ENCODE measurements at places on chromosomes 7 and 10.

DNA sequence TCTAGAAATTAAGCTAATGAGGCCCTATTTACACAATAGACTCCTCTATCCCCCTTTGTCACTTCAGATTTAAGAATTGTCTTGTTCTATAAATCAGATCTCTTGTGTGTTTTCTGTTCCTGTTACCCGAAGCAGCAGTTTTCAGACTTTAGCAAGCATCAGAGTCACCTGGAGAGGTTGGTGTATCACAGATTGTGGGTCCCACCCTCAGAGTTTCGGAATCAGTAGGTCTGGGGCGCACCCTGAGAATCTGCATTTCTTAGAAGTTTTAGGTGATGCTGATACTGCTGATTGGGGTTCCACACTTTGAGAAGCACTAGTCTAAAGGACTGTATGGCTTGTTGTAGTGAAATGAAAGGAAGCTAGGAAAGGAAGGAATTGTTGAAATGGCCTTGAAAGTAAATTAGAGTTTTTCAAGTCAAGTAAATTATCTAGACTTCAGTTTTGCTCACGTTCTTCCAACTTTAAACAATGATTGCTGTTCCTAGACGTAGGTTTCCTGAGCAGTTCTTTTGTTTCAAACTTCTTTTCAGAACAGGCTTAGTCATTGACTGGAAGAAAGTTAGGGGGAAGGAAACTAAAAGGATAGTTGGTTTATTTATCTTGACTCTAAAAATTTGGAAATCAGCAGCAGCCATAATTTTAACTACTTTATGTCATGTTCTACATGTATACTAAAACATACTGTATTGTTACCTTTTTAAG is 15.7 kb downstream of the BPGM start:
- no peak for DNase-seq

DNA sequence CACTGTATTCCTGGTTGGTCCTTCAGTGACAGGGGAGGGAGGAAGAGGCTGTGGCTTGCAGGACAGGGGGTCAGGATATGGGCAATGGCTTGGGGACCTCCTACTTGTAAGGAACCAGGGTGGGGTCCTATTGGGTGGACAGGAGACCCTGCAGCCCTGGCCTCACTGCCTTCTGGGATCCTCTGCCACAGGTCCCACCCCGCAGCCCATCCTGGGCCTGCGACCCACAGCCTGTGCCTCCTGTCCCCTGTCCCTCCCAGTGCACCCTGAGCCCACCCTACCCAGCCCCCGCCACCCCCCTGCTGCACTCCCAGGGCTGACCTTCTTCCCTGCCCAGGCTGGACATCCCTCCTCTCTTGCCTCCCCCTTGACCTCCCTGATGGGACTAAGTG is 58.7 kb upstream of the MYL10 start:
- DNase-seq: no peak

GRCh38 chr7:3141326-3141725 is 97.7 kb upstream of the CARD11 start:
- no peak for DNase-seq

- DNase-seq: no peak
Measured at GRCh38 chr7:114700247-114700928, 221.5 kb upstream of the MDFIC start.

- no peak for DNase-seq
Measured at GRCh38 chr7:15686957-15687545, 568 bp upstream of the MEOX2 start.

DNA sequence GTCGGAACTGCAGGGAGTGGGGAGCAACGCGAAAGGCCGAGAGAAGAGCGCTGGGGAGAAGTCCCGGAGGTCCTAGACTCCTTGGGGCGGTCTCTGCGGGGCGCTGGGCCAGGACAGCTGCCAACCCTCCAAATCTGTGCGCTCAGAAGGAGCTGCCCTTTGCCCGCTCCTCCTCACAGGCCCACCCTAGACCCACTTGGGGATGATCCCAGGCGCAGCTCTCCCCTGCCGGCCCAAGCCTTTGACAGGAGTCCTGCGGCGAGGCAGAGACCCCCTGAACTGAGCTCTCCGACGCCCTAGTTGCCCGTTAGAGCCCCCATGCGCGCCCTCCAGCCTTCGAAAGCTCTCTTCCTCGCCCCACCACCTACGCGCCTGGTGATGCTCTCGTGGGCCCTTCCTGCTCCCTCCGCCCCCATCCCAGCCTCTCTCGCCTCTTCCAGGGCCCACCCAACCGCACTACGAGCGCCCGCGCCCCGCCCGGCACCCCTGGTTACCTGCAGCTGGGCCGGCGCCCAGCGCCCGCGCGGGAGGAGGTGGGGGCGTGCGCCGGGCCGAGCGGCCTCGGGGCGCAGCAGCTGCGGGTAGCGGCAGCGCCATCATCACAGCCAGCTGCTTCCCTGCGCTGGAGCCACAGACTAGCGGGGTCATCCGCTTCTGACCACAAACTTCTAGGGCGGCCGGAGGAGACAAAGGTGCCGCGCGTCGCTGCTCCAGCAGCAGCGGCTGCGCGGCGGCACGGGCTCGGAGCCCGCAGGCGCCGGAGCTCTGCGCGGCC is 353.4 kb downstream of the DNAJB6 start:
- DNase-seq: no peak

GRCh38 chr10:51960494-51960895 is 261.1 kb upstream of the CSTF2T start:
- no peak for DNase-seq
